ENCODE measurements at places on chromosomes 6 and 20.

- DNase-seq = no peak
Observed at GRCh38 chr6:158660333-158660754, 10.5 kb downstream of the SYTL3 start.

GRCh38 chr20:11130554-11131166 is 456.9 kb upstream of the JAG1 start:
- no peak for DNase-seq

DNA sequence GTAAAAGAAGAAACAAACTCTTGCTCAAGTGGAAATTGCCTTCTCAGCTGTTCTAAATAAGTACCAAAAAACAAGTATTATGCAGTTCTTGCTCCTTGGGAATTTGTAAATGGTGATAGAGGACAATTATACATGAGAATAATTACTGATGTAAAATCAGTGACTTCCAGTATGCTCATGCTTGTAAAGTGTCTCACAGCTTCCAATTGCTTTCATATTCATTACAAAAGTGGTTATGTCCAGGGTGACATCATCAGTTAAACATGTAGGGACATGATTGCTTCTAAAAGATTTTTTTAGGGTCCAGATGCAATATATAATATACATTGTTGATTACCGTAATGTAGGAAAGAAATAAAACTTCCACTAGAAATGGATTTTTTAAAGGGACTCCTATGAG is 122.8 kb upstream of the B3GAT2 start:
- DNase-seq = no peak

DNA sequence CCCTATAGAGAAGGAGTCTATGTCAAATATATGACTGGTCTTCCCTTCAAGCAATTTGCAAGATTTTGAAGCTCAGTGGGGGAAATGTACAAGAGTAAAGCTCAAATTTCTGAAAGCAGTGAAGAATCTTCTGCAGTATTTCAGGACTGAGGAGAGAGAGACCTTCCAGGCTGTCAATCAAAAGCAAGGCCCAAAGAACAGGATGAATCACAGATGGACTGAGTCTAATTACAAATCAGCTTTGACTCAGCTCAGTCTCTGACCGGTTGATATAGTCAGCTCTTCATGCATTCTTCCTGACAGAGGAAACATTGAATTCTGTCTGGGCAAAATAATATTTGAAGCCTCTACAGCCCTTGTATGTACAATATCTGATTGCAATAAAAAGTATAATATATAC is 7.7 kb upstream of the HTR1B start:
- DNase-seq = no peak

DNA sequence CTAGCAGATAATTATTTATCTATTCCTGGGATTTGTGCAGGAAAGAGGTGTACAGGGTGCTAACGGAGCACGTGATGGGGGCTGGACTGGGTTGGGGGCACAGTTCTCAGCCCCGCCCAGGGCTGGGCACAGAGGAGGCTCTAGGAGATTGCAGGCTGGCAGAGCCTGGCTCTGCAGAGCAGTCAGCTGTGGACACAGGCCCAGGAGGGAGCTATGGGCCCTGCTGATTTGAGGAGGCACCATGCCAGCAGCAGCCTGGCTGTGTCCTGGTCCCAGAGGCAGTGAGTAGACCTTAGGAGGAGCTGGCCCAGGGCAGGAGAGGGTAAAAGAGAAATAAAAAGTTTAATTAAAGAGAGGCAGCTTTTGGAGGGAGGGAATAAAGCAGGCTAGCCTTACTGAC is 19.3 kb downstream of the MAFB start:
- no peak for DNase-seq

Data from ascending aorta (tissue), 2 donors.